ENCODE measurements at places on chromosomes 5 and 9.

DNA sequence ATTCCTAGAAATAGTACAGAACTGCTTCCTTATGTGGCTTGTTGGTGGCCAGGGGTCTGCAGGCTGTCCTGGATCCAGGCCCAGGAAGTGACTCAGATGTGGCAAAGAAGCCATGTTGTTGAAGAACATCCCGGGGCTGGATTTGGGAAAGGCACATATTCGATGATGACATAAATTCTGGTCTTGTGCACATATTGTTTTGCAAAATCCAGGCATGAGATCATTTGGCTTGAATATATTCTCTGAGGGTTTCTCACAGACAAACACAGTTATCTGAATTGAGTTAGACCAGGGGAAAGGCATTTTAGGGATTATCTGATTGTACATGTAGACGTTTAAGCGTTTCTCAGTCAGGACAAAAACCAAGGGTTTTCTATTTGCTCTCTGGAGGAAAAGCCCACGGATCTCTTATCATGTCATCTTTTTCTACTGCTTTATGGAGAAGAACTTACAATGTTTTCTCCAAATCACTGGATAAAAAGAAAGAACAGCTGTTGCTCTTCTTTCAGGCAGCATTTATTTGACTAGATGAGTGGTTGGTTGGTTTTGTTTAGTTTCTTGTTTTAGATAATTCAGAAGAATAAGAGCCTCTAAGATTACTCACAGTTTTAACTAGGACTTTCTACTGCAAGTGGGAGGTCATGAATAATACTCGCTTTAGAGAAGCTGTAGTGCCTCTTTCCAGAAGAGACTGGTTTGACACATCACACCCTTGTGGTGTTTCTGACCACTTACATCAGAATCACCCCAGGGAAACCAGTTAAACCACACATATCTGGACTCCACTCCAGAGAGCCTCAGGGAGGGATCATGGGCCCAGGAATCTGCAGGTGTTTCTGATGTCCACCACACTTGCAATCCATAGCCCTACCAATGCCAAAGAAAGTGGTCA lies 29.5 kb upstream of the LHFPL2 start:
- peak; percentile 5 for DNase-seq

DNA sequence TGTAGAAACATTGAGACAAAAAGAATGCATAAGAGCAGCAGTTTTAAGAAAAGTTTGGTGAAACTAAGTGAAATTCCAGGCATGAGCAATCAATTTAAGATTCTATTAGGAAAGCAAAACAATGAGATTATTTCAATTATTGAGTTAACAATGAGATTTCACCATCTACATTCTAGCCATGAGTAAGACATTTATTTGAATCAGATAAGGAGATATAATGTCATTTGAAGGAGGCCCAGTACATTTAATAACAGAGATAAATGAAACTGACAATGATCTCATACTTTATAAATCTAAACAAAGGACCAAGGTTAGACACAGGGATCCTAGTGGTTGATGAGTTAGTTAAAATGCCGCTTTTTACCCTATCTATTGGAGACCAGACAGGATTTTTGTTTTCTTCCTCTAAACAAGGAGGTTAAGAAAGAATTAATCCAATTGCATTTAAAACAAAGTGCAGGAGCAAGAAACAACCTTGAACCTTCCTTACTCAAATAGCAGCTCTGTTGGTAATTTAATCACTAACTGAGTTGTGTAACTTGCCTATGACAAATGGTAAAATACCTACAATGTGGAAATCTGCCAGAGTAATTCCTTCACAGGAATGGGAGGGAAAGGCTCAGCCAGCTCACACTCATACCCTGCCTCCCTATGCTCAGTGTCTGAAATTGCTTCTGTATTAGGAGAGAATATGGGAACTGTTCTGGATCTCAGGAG lies 103.5 kb upstream of the NR3C1 start:
- DNase-seq = no peak

DNA sequence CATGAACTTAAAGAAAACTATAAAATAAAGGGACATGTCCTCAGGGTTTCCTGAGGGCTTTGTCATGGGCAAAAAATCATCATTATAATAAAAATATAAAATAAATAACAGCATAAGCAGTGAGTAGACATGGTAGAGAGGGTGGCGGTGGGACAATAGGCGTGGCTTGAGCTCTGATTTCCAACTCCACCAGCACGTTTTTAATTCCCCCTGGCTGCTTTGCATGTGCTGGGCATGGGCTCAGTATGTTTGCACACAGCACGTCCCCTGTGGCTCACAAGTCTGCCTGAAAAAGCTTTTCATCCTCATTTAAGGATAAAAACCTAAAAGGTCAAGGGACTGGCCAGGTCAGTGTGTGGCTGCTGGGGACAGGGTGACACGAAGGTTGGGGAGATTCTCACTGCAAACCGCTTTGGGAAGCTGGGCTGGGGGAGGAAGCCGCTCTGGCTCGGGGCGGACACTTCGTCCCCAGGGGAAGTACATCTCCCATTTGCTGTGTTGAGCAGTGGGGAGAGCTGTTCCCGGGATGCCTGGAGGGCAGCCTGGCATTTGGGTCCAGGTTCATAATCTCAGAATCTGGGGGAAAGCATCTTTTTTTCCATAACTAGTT lies 32.6 kb downstream of the NKX2-5 start:
- no peak for DNase-seq

DNA sequence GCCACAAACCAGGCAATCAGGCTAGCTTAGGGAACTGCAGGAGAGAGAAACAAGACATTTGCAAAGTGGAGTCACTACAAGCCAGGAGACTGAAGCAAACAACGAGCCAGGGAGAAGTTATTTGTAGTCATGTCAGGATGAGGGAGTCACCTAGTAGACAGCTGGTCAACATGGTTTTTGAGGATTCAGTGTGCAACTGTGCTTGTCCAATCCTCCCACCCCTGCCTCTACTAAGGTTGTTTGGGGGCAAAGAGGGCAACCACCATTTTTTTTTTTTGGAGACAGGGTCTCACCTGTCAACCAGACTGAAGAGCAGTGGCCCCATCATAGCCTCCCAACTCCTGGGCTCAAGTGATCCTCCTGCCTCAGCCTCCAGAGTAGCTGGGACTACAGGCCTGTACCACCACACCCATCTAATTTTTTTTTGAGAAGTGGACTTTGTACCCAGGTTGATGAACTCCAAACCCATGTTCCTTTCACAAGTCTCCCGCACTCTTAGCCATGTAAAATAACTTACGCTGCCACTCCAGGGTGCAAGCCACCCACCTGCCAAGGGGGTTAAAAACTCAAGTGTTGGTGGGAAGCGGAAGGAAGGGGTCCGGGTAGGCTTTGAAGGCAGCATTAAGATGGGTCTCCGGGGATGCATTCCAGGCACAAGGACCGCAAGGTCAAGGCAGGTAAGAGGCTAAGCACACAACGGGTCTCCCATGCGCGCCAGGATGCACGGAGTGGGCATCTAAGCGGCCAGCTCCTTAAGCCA lies 995 bp downstream of the RPL35 start:
- DNase-seq = no peak

GRCh38 chr9:134595014-134595413 lies 46.6 kb upstream of the COL5A1 start:
- DNase-seq = no peak

DNA sequence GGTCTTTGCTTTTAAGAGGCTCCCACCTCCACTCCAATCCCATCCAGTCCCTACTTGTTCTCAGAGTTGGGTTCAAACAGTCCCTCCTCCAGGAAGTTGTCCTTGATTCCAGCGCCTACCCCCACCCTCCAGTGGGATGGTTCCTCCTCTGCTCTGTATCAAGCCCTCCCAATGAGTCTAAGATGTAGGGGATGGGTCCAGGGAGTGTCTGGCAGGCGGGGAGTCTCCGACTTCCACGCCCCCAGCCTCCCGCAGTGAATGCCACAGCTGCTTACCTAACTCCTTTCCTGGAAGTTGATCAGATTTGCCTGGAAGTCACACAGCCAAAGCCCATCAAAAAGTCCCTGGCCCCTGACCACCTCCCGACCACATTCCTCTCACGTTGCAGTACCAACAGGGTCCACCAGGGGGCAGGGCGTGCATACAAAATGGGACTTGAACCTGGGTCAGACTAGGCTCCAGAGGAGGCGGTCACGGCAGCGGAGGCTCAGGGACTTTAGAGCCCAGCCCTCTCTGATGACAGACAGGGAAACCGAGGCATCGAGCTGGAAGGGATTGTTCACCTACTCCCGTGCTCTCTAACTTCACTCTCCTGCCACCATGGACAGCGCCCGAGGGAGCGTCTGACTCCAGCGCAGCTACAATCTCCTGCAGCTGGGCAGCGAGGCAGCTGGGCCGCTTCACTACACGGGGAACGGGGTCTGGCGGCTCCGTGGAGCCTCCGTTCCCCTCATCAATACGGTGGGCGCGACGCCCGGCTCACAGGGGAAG lies 25.0 kb upstream of the TDRD7 start:
- peak; percentile 81 for DNase-seq

DNA sequence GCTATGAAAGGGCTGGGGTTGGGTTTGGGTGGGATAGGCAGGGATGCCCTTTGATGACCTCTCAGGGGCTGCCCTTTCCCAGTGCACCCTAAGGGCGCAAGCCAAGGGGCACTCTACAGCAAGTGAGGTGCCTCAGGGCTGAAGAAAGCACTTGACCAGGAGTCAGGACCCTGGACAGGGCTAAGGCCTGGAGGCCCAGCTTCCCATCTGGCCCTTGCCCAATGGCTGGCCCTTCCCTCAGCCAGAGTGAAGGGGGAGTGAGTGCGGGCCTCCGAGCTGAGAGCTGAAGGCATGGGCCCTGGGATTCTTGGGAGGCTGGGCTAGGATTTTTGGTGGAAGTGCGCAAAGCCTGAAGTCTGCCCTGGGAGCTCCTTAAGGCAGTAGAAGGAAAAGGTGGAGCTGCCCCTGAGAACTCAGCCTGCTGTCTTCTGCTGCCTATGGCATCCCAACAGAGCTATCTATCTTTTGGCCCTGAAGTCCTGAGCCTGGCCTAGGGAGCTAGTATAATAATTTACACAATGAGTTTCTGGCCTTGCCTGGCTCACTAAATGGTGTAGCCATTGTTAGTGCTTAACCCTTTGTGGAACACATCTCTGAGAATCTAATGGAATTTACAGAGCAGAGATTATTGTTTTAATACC lies 16.4 kb downstream of the JADE2 start:
- DNase-seq = no peak
